ENCODE measurements at places on chromosomes 5 and 9.

DNA sequence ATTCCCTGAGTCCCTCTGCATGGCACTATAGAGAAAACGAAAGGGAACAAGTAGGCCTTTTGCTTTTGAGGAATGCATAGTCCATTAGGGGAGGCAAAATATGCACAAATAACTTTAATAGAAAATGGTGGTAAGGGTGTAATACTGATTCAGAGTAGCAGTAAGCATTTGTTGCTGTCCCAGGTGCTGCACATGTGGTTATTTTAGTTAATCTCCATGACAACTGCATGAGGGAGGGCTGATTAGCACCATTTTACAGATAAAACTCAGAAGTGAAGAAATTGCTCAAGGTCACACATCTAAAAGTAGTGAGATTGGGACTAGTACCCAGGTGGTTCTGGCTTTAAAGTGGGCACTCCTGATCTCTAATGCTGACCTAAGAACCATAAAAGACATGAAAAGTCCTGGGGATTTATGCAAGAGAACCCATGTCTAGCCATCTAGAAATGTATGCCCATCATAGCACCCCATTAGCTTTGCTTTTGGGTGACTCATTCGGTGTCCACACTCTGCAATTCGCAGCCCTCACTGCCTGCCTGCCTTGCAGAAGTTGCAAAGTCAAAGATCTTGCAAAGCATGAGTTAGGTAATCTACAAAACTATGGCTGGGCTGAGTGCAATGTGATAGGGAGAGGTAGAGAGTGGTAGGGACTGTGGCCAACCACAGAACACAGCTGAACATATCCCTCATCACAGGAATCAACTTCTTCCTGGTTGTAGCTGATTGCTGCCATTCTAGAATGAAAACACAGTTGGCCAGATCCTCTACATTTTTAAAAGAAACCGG lies 195.2 kb downstream of the PTTG1 start:
- DNase-seq, result no peak

DNA sequence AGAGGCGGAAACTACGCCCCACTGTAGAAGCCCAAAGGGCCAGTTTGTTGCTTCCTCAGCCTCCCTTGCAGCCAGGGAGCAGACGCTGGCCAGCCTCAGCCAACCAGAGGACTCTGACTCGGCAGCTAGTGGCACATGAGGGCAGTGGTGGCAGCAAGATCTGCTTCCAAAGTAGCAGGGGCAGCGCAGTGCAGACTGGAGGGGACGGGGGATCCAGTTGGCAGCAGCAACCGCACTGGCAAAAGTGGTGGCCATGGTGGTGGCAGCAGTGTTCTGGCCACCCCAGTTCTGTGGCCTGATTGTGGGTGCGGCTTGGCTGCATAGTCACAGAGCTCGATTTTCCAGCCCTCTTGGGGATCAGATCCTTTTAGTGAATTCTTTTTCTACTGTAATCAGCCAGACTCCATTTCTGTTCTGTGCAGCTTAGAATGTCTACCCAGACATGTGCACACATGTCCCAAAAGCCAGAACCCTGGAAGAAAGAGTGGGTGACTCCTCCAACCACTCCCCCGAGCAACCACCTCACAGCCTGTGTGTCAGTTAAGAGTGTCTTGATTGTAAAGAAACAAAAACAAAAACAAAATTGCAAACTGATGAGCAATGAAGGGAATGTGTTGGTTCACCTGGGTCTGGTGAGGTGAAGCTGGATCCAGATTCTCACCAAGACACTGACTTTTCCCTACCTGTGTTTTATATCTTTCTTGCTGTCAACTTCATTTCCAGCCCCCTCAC lies 11.0 kb upstream of the ZBTB43 start:
- no peak for DNase-seq

GRCh38 chr9:34451135-34451534 lies 7.2 kb downstream of the FAM219A start:
- no peak for DNase-seq

- DNase-seq, result no peak
Measured at GRCh38 chr5:31343946-31344345, 150.5 kb downstream of the CDH6 start.

- DNase-seq, result no peak
Measured at GRCh38 chr5:152113401-152113800, 188.8 kb upstream of the GLRA1 start.

DNA sequence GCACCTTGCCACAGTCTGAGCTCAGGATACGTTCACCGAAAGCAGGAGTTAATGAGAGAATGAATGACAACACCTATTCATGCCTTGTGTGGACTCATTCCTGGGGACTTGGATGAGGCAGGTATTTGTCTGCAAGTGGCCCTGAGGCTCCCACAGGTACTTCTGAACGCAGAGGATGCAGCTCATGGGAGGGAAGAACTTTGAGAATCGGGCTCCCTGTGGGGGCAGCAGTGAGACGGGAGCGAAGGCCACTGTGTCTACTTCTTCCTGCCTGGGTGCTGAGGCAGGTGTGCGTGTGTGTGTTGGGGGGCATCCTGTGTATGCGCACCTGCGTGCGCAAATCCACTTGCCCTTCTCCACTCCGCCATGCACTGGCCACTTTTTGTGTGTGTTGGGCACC lies 42.2 kb downstream of the PTPN3 start:
- DNase-seq, result no peak

DNA sequence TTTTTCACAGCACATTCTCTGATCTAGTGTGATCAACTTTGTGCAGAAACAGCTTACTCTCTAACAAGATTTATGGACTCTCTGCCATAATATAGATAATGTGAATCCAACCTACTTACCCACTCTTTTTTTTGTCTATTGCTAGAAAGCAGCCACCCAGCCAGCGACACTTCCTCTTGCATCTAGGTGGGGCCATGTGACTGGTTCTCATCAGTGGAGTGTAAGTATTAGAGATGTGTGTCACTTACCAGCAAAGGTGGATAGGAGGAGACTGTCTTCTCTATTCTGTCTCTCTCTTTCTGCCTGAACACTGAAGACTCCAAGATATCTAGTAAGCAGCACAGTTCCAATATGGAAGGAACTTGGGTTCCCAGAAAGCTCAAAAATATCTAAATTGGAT lies 174.8 kb downstream of the MCTP1 start:
- no peak for DNase-seq

All from RWPE2 (cell line).